ENCODE measurements at places on chromosomes 7 and 10. TPM values are rescaled to one million over a fixed set of nuclear protein-coding genes. Genes with fewer than 3 reads are reported as not detected.

OPN1SW gene
- not detected for total RNA-seq

FAM221A gene
- total RNA-seq: 4.7 TPM

ZNF485 gene
- total RNA-seq: 4.7 TPM

EBLN1 gene
- not detected for total RNA-seq

PTF1A gene
- not detected for total RNA-seq

CYP2C18 gene
- total RNA-seq: not detected

STEAP4 gene
- not detected for total RNA-seq

WDR91 gene
- 11.5 TPM for total RNA-seq

SLC39A12 gene
- total RNA-seq: not detected

PRSS37 gene
- not detected for total RNA-seq

TYW1B gene
- 3.2 TPM for total RNA-seq

CRCP gene
- total RNA-seq: 29.0 TPM

COBL gene
- total RNA-seq: not detected

CADPS2 gene
- total RNA-seq: not detected

SLC13A1 gene
- total RNA-seq: not detected

TMEM139 gene
- 0.65 TPM for total RNA-seq

CYP2C9 gene
- not detected for total RNA-seq

SPDYE11 gene
- total RNA-seq: not detected

COL26A1 gene
- not detected for total RNA-seq

OTUD1 gene
- total RNA-seq: 8.4 TPM

ZNF511 gene
- total RNA-seq: 61.4 TPM

CLEC2L gene
- not detected for total RNA-seq

ZNF804B gene
- total RNA-seq: not detected

Measured in activated CD8-positive, alpha-beta T cell treated with anti-CD3 and anti-CD28 coated beads, Interleukin-2, amount 10 ng/mL, durations not matched to agents 7 days and 5 days (primary cell).